ENCODE measurements at places on chromosomes 7 and 10. TPM values are rescaled to one million over a fixed set of nuclear protein-coding genes. Genes with fewer than 3 reads are reported as not detected.
A peak's percentile ranks its signal among the peaks of the same experiment; 100 is the strongest.

The VSTM4 gene
- 4.4 TPM for total RNA-seq

The TCAF2 gene
- total RNA-seq, result 1.5 TPM

The ZDHHC16 gene
- total RNA-seq, result 33.4 TPM

The NKX2-3 gene
- not detected for total RNA-seq

The CNNM1 gene
- 0.66 TPM for total RNA-seq

The DUS4L gene
- total RNA-seq, result 8.8 TPM

The JAZF1 gene
- 4.6 TPM for total RNA-seq

The SUV39H2 gene
- total RNA-seq, result 8.5 TPM

The CPED1 gene
- 196 TPM for total RNA-seq

The PRKCQ gene
- 0.26 TPM for total RNA-seq

The AMZ1 gene
- total RNA-seq, result 0.33 TPM

The SPAG6 gene
- under 0.01 TPM for total RNA-seq

The RAPGEF5 gene
- total RNA-seq, result 1.5 TPM

The GPR26 gene
- total RNA-seq, result not detected

The RTKN2 gene
- total RNA-seq, result 0.51 TPM

The LRRC18 gene
- 0.66 TPM for total RNA-seq

DNA sequence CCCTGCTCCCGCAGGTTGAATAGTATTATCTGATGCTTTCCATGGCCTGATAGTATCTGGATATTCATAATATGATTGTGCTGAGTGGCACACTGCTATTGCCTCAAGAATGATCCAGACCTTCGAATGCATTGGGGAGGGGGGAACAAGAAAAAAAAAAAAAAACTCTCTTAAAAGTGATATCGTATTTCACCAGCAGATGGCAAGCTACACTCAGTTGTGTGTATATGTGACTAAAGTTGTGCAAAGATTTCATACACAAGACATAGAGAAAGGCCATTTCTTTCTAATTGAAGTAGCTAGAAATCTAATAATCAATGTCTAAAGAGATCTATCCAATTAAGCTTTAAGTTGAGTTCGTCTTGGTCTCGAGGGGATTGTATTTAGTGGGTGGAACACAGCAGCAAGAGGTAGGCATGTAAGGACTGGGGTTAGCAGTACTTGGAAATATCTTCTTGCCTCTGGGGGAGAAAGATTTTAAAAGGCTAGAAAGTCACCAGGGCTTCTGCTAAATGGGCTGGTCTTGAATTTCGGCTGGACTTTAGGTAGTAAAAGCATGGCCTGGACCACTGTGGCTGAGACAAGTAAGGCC lies 15.3 kb downstream of the SFRP4 start:
- peak; percentile 65 for DNase-seq

- DNase-seq, result no peak
Measured at GRCh38 chr10:29397221-29397620, 108.4 kb downstream of the LYZL1 start.

DNA sequence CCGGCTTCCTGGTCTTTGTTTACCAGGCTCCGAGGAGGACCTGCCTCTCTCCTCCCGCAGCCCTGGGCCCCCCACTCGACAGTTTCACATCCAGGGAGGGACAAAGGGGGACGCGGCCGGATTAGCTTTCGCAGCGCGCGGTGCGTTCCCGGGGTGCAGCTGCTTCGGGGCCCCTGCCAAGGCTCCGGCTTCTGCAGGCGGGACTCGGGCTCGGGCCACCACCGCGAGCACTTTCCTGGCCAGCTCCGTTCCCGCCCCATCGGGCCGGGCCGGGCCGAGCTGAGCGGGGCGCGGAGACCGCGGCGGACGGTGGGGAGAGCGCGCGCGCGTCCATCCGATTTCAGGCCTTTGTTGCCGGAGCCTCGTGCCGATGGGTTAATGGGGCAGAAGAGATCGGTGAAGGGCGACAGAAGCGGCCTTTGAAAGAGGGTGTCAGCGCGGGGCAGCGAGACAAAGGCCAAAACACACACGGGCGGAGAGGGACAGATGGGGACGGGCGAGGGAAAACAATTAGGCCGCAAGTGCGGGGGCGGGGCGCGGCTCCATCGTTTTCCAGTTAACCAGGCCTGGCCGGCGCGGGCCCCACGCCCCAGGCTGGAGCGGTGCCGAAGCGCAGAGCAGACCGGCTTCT lies 8.5 kb upstream of the UNCX start:
- DNase-seq, result no peak

DNA sequence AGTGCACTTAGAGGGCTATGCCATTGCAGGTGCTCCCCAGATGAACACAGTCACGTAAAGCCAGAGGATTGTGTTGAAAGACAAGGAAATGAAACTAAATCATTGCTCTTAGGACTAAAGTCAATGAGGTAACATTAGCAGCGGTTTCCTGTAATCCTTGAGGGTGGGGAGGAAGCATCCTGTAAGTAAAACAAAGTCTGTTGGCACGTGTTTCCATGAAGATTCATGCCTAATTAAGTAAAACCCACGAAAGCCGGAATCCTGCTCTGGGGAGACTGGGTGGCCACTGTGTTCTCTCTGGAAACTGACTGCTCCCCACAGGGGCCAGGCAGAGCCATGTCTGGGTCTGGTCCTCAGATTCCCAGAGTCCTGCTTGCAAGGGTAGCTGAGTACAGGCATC lies 18.3 kb downstream of the STEAP1B start:
- DNase-seq, result no peak

DNA sequence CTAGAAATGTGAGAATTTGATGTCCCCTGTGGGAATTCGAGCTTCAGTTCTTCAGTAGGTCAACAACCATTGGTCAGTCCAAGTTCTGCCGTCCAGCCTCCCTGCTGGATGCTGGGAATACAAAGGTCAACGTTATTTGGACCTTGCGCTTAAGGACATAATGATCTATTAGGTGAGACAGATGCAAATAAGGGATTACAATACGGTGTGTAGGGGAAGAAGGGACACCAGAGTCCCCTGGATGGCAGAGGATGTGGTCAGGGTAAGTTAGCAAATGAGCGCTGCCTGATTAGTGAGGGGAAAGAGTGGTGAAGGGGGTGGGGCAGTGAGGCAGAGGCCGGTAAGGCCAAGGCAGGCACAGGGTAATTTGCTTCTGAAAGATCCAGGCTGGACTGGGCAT lies 16.2 kb downstream of the CCNY start:
- no peak for DNase-seq

DNA sequence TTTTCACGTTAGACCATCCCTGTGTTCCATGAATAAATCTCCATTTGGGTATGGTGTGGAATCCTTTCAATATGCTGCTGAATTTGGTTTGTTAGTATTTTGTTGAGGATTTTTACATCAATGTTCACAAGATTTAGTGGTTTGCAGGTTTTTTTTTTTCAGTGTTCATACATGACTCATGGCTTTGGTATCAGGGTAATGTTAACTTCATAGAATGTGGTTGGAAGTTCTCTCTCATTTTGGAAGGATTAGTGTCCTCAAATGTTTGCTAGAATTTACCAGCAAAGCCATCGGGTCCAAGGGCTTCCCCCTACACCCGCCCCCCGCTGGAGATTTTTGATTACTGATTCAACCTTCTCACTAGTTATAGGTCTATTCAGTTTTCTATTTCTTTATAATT lies 398.0 kb downstream of the NXPH1 start:
- DNase-seq, result no peak

DNA sequence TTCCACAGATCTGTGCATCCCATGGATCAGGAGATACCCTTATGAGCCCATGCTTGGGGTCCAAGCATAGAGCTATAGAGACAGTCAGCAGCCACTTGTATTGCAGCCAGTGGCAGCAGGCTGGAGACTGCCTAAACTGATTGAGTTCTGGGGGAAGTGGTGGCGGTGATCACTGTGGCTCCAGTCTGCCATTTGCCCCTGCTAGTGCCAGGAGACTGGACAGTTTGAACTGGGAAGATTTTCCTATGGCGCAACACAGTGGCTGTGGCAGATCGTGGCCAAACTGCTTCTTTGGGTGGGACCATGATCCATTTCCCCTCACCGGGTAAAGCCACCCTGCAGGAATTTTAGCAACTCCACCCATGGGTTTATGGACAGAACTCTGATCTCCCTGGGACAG lies 679.7 kb upstream of the SEMA3D start:
- no peak for DNase-seq

GRCh38 chr7:125032943-125033342 lies 103.3 kb upstream of the POT1 start:
- no peak for DNase-seq

- no peak for DNase-seq
Measured at GRCh38 chr7:145797507-145797906, 319.1 kb upstream of the CNTNAP2 start.

DNA sequence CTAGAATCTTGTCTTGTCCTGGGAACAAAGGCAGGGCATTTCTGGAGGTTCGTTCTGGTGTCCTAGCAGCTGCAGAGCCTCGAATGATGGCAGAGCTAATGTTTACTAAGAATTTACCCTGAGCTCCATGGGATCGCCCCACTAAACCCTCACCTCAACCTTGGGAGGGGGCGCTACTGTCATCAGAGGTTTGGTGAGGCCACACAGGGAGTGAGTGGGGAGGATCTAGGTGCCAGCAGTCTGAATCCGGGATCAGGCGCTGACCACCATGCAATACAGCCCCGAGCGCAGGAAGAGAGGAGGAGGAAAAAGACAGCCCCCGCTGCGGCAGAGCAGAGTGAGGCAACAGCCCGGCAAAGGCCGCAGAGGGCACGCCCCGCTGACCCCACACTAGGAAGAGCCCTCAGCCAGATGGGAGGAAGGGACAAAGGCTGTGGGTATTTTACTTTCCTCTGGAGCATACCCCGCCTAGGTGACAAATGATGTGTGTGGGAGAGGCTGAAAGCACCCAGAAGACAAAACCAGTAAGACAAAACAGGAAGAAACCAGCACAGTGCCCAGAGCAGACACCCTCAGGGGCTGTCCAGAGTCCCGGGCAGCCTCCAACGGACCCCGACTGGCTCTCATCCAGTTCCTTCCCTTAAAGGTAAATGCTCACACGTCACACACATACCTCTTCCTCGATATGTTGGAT lies 103.5 kb downstream of the FAM53B start:
- DNase-seq, result no peak

GRCh38 chr10:61157182-61157581 lies 213.2 kb upstream of the RHOBTB1 start:
- no peak for DNase-seq

DNA sequence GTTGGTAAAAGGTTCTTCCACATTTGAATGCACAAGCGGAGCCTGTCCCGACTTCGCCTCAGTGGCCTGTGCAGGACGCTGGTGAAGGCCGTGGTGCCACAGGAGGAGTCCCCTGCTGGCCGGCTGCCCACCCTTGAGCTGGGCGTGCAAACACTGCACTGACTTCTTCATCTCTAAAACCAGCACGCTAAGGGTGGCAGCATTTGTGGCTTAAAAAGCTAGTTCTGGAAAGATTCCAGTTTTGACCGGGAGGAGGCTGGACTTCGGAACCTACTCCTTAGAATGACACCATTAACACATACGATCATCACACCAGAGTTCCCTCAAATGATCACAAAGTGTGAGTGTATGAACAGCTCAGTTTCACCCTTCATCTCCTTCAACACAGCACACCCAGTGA lies 102.4 kb downstream of the SMURF1 start:
- DNase-seq, result no peak

- DNase-seq, result no peak
Measured at GRCh38 chr7:104820836-104821535, 193.0 kb upstream of the KMT2E start.

GRCh38 chr10:130363899-130364445 lies 227.8 kb downstream of the GLRX3 start:
- no peak for DNase-seq

- DNase-seq, result peak; percentile 39
Measured at GRCh38 chr10:29443745-29444523, 155.1 kb downstream of the LYZL1 start.

DNA sequence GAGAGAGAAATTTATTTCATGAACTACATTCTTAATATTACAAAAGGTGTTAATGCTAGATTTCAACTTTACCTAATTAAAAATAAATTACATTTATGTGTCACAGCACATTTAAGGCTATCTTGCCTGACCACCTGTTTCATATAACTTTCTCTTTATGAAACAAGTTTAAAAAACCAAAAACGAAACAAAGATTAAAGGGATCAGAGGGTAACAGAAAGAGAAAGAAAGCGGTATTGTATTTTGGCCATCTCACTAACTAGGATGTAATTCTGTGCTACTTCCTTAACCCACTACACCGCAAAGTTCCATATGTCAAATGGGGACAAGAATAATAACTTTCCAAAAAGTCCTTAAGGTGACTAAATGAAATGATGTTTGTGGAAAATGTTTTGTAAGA lies 6.3 kb upstream of the RHOBTB1 start:
- no peak for DNase-seq

DNA sequence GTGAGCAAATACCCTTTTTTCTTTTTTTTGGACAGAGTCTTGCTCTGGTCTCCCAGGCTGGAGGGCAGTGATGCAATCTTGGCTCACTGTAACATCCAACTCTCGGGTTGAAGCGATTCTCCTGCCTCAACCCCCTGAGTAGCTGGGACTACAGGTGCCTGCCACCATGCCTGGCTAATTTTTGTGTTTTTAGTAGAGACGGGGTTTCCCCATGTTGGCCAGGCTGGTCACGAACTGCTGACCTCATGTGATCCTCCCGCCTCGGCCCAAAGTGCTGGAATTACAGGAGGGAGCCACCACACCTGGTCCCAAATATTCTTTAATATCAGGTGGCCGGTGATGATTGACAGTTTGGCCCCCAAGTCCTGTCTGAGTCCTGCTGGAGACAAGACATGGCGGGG lies 6.6 kb downstream of the LAT2 start:
- DNase-seq, result no peak

DNA sequence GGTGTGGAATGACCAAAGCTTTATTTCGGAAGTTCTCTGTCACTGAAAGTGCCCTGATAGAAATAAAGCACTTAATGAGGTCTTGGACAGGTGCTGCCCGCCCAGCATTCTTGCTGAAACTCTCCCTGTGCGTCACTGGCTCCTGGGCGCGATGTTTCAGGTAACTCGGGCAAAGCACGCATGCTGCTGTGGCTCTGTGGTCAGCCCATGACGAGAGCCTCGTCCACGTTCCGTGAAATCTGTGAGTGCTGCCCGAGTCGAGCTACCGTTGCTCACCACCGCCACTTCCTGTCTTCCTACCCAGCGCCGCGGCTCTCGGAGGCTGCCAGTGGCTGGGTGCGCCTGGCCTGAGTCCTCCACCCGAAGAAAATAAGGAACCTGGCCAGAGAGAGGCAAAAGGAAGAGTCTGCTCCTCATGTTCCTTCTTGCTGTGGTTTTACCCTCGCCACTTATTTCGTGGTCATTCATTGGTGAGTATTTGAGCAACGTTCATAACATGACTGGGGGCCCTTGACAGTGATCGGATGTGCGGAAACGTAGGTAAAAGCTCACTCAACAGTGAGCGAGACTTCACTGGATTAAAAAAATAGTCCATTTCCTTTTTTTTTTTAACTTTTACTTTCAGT lies 95.5 kb downstream of the MAP3K8 start:
- DNase-seq, result no peak

GRCh38 chr7:9869151-9869550 lies 1104.5 kb upstream of the PHF14 start:
- no peak for DNase-seq

- peak; percentile 61 for DNase-seq
Measured at GRCh38 chr10:5958077-5958476, 19.3 kb downstream of the IL15RA start.

GRCh38 chr7:12146813-12147212 lies 64.3 kb upstream of the TMEM106B start:
- DNase-seq, result no peak

GRCh38 chr7:96663457-96663856 lies 46.2 kb downstream of the SEM1 start:
- DNase-seq, result no peak

- peak; percentile 86 for DNase-seq
Measured at GRCh38 chr10:92087750-92088395, 164.3 kb downstream of the BTAF1 start.

- peak; percentile 15 for DNase-seq
Measured at GRCh38 chr7:48643431-48644013, 280.8 kb upstream of the CDC14C start.
